Ovary (tissue), 10 donors: ENCODE measurements at places on chromosomes 5 and 9. TPM values are rescaled to one million over a fixed set of nuclear protein-coding genes. Genes with fewer than 3 reads are reported as not detected.
A peak's percentile ranks its signal among the peaks of the same experiment; 100 is the strongest.

DNA sequence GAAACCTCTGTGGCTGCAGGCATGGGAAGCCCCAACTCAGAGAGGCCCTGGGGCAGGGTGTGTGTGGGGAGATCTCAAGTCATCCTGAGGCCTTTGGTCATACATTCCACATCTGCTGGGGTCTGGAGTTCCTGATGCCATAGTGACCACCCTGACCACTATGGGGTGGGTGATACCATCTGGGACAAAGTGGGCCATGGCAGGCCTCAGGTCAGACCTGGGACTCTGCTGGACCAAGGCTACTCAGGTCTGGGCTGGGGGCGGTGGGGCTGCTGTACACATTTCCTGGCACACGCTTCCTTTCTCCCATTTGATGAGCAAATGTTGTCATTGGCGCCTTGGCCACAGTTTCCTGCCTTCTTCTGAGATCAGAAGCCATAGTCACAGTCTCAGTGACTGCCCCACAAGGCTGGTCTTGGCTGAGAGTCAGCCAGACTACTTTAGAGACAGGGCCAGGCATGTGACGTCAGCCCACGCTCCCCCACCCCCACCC is 15.1 kb upstream of the ACSL6 start:
- no peak for DNase-seq

DNA sequence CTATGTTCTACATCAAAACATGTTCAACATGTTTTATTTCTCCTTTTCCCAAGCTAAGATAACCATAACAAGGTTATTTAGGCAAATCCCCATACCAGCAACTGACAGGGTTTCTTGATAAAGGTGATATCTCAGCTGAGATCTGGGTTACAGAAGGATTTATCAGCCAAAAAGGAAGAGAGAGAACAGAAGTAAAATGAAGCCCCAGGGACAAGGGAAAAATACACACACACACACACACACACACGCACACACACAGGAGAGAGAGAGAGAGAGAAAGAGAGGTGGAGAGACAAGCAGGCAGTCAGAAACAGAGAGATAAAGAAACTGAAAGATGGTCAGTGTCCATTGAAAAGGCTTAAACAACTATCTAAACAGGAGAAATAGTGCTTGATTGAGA is 19.7 kb upstream of the MLLT3 start:
- no peak for DNase-seq

DNA sequence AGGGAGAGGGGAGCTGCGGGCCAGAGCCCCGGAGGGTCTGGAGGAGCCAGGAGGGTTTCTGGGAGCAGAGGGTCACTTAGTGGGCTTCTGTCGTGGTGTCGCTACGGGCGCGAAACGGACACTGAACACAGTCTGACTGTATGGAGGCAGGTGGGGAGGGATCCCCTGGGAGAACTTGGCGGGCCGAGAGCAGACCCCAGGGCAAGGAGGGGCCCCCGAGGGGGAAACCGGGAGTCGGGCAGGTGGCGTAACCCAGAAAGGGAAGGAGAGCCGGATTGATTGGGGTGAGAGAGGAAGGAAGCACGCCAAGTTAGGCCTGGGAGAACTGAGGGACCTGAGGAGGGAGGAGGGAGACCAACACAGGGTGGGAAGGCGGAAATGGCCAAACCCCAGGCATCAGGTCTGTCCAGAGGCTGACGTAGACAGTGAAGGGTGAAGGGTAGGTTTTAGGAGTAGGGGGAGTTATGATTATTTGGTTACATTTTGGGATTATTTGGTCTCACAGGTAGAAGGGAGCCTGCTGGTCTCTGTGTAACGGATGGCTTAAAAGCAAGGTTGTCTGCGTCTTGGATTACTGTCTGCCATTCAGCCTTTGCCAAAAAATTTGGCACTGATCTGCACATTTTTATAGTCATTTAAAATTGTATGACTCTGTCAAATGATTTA is 3.3 kb upstream of the MSMP start:
- DNase-seq = peak; percentile 66

- DNase-seq = no peak
Observed at GRCh38 chr5:52684051-52684450, 103.7 kb upstream of the ITGA1 start.

GRCh38 chr5:139157556-139157955 is 40.6 kb downstream of the SIL1 start:
- DNase-seq = no peak

GRCh38 chr9:130933114-130934046 is 5.7 kb downstream of the FIBCD1 start:
- no peak for DNase-seq

DNA sequence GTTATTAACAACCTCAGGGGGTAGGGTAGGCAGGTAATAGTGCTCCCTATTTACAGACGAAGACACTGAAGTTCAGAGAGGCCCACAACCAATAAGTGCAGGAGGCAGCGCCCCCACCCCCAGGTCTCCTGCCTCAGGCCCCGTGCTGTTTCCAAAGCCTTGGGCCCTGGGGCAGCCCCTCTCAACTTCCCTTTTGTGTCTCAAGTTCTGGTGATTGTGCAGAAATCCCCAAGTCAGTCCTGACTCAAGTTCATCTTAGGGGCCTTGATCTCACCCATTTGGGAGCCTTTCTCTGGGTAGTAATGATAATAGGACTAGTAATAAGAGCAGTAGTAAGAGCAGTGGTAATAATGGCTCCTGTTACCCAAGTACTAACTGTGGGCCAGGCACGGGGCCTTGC is 35.5 kb upstream of the ASS1 start:
- no peak for DNase-seq

DNA sequence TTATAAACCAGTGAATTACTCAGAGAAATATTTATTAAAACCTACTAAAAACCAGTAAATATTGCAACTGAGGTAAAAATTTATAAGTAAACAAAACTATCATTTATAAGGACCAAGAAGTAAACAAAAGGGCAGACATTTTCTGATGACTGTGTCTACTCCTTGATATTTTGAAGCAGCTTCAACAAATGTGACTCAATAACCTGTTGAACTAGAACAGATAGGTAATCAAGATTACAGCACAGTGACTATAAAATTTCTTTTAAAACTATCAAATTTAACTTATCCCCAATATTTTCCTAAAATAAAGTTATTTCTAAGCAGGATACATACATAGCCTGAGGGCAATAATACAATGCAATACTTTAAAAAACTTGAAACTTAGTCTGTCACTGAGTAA is 12.8 kb downstream of the ANKRA2 start:
- DNase-seq = no peak

DNA sequence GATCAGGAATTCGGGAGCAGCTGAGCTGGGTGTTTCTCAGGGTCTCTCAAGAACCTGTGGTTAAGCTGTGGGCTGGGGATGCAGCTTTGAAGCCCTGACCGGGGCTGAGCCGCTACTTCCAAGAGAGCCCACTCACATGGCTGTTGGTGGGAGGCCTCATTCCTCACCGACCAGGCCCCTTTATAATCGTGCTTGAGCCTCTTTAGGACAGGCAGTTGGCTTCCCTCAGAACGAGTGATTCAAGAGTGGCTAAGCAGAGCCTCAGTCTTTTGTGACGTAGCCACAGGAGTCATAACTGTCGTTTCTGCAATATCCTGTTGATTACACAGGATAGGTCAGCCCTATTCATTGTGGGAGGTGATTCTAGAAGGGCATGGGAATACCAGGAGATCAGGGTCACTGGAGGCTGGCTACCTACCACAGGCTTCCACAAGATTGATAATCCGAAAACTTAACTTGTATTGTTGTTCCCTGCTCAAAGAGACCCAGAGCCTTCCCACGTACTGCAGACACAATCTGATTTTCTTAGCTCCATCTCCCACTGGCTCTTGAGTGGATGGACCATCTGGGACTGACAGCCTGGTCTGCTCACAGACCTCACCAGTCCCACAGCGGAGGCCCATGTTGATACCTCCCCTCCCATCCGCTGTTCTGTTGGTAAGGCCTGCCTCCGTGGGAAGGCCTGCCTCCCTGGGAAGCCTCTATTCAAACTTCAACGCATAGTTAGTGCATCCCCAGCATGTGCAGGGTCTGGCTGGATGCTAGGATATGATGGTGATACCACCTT is 3.0 kb upstream of the ERGIC1 start:
- DNase-seq = no peak

DNA sequence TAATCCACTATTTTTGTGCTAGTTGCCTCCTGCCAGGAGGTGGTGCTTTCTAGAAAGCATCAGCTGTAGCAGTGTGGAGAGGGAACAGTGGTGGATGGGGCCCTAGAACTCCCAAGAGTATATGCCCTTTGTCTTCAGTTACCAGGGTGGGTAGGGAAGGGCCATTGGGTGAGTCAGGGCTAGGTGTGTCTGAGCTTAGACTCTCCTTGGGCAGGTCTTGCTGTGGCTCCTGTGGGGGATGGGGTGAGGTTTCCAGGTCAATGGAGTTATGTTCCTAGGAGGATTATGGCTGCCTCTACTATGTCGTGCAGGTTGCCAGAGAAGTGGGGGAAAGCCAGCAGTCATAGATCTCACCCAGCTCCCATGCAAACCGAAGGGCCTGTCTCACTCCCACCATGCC is 11.3 kb upstream of the ADAMTS12 start:
- DNase-seq = no peak

DNA sequence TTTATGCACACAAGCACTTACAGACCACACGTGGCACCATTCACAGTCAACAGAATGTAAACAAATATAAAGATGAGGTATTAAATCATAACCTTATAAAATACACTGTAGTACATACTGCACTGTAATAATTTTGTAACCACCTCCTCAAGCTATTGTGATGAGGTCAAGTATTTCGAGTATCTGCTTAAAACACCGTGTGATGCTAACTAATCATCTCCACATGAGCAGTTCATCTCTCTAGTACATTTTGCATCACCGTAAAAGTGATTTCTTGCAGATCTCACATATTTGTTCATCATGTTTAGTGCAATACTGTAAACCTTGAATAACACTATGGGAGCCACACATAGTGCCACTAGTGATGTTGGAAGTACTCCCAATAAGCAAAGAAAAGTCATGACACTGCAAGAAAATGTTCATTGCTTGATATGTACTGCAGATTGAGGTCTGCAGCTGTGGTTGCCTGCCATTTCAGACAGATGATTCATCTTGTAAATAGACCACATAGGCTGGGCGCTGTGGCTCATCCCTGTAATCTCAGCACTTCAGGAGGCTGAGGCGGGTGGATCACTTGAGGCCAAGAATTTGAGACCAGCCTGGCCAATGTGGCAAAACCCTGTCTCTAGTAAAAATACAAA is 44.3 kb downstream of the FOXB2 start:
- DNase-seq = no peak

CAVIN4 gene
- total RNA-seq = 0.46 TPM

TMEM174 gene
- total RNA-seq = not detected

FBP2 gene
- not detected for total RNA-seq

PCDHB12 gene
- 5.9 TPM for total RNA-seq

PCDHGA10 gene
- 8.1 TPM for total RNA-seq

PCSK1 gene
- total RNA-seq = 0.11 TPM

SV2C gene
- total RNA-seq = 0.51 TPM

GHR gene
- 7.2 TPM for total RNA-seq

SLC25A46 gene
- total RNA-seq = 29.4 TPM
